Psoas muscle (tissue), 8 donors: ENCODE measurements at places on chromosomes 3 and 15.

GRCh38 chr3:127546970-127547733, 43.4 kb downstream of the TPRA1 start:
- H3K4me1 ChIP-seq, result no peaks in the 10 kb centered on the region
- no peaks in the 10 kb centered on the region for H3K36me3 ChIP-seq
- H3K27me3 ChIP-seq, result no peaks in the 10 kb centered on the region
- DNase-seq, result no peak
- peak overlapping the region; percentile 70 for H3K27ac ChIP-seq

DNA sequence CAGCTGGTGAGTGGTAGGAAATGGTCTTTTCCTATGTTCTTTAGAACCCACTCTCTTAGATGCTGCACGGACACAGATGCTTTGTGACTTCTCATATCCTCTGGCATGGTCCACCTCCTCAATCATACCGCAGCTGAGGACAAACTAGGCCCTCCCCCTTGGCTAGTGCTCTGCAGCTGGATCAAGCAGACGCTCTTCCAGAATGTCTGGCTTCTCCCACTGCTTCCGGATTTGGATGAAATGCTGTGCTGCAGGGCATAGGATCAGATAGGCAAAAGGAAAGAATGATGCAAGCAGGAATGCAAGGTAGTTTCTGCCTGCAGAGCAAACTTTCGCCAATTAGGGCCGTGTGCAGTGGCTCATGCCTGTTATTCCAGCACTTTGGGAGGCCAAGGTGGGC, 75.7 kb upstream of the SLC4A7 start:
- no peaks in the 10 kb centered on the region for H3K27me3 ChIP-seq
- peak; percentile 49 for DNase-seq
- no peaks in the 10 kb centered on the region for H3K36me3 ChIP-seq
- no peak overlapping the region for H3K27ac ChIP-seq
- H3K4me1 ChIP-seq, result no peaks in the 10 kb centered on the region

GRCh38 chr15:78291698-78292097, 7.7 kb downstream of the SKIC8 start:
- no peak overlapping the region for H3K27ac ChIP-seq
- DNase-seq, result no peak
- no peak overlapping the region for H3K4me3 ChIP-seq
- H3K36me3 ChIP-seq, result peaks cover 2% of the 10 kb centered on the region
- peaks cover under 1% of the 10 kb centered on the region for H3K4me1 ChIP-seq

DNA sequence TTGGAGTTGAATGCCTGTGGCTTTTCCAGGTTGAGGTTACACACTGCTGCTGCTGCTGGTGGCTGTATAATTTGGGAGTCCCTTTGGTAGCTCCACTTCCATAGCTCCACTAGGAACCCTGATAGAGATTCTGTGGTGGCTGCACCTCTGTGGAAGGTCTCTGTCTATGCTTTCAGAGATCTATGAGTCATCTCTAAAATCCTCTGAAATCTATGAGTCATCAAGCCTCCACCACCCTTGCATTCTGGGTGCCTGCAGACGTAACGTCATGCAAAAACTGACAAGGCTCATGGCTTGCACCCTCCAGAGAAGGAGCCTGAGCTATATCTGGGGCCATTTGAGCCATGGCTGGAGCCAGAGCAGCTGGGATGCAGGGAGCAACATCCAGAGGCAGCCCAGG, 1037.0 kb upstream of the CFAP20DC start:
- no peaks in the 10 kb centered on the region for H3K27me3 ChIP-seq
- H3K4me3 ChIP-seq, result no peak overlapping the region
- no peak overlapping the region for H3K27ac ChIP-seq

DNA sequence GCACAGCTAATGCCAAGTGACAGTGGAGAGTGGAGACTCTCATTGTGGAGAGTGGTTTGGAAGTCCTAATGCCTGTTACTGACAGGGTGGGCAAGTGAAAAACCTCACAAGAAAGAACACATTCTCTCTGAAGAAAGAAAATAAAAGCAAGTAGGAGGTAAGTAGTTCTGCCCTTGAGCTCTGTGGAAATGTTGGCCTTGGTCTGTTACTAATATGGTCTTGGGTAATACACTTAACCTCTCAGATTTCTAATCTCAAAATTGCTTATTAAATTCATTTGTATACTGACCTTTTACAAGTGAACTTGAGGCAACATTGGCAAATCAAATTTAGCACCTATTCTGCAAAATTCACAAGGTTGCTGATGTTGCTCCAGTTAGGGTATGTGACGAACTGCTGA, 291.6 kb upstream of the CBLB start:
- DNase-seq, result no peak
- H3K4me3 ChIP-seq, result no peak overlapping the region
- no peaks in the 10 kb centered on the region for H3K4me1 ChIP-seq

DNA sequence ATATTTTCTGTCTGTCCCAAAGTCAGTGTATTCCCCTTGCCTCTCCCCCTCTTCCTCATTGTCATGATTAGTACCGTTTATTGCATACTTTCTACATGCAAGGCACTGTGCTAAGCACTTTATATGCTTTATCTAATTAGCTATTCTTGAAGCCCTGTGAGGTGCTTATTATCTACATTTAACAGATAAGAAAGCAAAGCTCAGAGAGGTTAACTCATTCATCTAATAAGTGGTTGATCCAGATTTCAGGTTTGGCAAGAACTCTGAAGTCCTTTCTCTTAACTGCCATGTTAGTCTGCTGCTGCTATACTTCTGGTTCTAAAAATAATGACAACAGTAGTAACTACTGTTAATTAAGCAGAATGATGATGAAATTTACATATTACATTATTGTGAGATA, 13.5 kb downstream of the IQGAP1 start:
- H3K4me3 ChIP-seq, result peak overlapping the region; percentile 38
- H3K27me3 ChIP-seq, result no peaks in the 10 kb centered on the region
- no peaks in the 10 kb centered on the region for H3K36me3 ChIP-seq
- H3K27ac ChIP-seq, result peak overlapping the region; percentile 86
- H3K4me1 ChIP-seq, result peaks cover 90% of the 10 kb centered on the region

GRCh38 chr3:9780910-9781309, 11.2 kb upstream of the CAMK1 start:
- no peak overlapping the region for H3K27ac ChIP-seq
- peaks cover 12% of the 10 kb centered on the region for H3K36me3 ChIP-seq
- no peaks in the 10 kb centered on the region for H3K4me1 ChIP-seq
- H3K27me3 ChIP-seq, result no peaks in the 10 kb centered on the region
- no peak for DNase-seq

DNA sequence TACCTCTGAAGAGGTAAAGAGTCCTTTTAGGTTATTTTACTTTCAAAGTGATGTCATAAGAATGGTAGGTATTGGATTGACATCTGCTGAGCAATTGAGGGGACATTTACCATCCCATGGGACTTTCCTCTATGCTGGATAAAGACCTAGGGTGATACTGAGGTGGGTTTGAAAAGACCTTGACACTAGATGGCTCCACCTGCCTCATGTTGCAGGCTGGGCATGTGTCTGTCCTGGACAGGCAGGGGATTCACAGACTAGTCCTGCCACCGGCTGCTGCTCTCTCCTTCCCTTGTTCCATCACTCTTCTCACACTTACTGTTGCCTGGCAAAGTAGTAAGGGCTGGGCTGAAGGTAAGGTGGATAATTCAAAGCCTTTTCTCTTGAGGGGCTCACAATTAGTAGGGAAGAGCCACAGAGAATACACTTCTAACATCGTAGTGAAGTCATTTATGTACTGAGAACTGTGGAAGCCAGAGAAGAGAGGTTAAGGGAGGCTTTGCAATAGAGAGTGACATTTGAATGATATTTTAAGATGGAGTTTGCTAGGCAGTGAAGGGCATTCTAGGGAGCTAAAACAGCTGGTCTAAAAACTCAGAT, 27.7 kb downstream of the TRAK1 start:
- no peak overlapping the region for H3K4me3 ChIP-seq
- H3K36me3 ChIP-seq, result no peaks in the 10 kb centered on the region
- H3K4me1 ChIP-seq, result peaks cover 77% of the 10 kb centered on the region
- H3K27me3 ChIP-seq, result no peaks in the 10 kb centered on the region
- H3K27ac ChIP-seq, result peak overlapping the region; percentile 48
- no peak for DNase-seq

DNA sequence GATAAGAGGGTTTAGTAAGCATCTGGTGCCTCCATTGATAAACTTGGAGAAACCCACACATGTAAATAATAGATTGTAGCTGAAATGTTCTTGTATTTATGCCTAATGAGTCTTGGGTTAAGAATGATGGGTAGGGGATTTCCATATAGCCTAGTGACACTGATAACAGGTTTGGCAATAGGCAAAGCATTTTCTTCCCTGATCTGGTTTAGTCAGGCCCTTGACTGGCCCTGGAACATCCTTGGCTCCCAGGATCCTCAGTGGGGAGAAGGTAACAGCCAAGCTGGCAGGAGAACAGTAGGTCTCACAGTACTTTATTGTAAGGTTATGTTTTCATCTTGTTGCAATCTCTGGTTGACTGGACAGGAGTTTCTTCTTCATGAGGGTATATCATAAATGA, 228.4 kb downstream of the DIPK2A start:
- no peak for DNase-seq
- H3K36me3 ChIP-seq, result no peaks in the 10 kb centered on the region
- H3K27ac ChIP-seq, result no peak overlapping the region
- no peaks in the 10 kb centered on the region for H3K27me3 ChIP-seq
- no peaks in the 10 kb centered on the region for H3K4me1 ChIP-seq

DNA sequence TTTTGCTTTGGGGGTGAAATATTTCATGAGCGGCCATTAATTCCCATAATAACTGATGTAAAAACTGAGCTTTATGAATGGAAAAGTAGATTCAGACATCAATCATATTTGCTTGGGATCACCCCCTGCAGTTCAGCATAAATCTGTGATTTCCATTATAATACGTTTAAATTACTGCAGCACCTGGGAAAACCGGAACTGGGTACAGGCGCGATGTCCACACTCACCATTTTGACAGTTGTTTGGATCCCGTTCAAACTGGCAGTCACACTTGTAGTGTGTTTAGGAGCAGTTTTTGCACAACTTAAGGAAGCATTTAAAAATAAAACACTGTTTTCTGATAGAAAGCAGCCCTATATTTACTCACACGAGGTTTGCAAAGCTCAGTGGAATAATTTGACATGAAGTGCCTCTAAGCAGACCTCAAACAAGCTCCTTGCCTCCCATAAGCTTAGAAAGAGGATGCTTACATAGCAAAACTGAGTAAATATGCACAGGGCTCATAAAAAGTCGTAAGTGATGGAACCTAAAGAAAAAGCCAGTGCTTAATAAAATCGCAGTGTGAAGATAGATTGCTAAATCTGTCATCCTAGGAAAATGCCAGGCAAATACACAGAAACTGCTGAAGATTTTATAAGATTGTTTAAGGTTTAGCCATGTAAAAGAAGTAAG, 377.6 kb downstream of the PTPRG start:
- no peak overlapping the region for H3K4me3 ChIP-seq
- no peak for DNase-seq
- no peaks in the 10 kb centered on the region for H3K36me3 ChIP-seq
- H3K27ac ChIP-seq, result no peak overlapping the region
- peaks cover 10% of the 10 kb centered on the region for H3K4me1 ChIP-seq
- H3K27me3 ChIP-seq, result no peaks in the 10 kb centered on the region

DNA sequence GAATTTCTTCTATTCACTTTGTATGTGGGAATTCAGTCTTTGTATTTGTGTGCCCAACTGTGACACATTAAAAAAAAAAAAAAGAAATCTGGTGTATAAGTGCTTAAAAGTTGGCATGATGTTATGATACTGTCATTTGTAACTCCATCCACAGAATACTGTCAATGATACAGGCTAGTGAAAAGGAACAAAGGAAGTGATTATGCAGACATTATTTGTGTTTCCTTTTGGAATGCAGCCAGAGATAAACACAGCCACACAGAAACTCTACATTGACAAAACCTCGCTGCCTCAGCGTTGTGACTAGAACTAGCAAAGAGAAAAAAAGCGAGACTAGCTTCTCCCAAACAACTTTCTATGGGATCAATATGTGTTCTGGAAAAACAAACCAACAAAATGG, 519.2 kb upstream of the AGTR1 start:
- no peak overlapping the region for H3K4me3 ChIP-seq
- DNase-seq, result no peak
- no peak overlapping the region for H3K27ac ChIP-seq
- H3K27me3 ChIP-seq, result no peaks in the 10 kb centered on the region
- H3K4me1 ChIP-seq, result no peaks in the 10 kb centered on the region

- no peak for DNase-seq
- H3K4me3 ChIP-seq, result no peak overlapping the region
- H3K36me3 ChIP-seq, result no peaks in the 10 kb centered on the region
- H3K4me1 ChIP-seq, result no peaks in the 10 kb centered on the region
These were observed 166.2 kb downstream of the WNT5A start for GRCh38 chr3:55320928-55321327.

DNA sequence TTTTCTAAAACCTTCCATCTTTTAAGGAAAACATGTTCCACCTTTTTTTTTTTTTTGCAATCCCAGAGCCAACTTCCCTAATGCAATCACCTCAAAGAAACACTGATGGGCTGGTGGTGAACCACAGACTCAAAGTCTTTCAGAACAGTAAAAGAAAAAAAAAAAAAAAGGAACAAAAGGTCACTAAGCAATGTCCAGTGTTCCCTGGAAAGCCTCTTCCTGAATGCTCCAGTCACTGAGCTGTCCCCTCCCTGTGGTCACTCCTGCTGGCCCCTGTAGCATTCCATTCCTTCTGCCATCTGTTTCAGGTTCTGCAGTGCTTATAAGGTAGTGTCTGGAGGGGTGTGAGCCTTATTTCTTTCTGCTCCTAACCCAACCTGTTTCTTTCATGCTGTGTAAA, 53.3 kb downstream of the AAGAB start:
- DNase-seq, result no peak
- peaks cover 5% of the 10 kb centered on the region for H3K36me3 ChIP-seq
- peaks cover 70% of the 10 kb centered on the region for H3K4me1 ChIP-seq
- H3K4me3 ChIP-seq, result no peak overlapping the region

GRCh38 chr3:168396861-168397260, 301.1 kb upstream of the GOLIM4 start:
- H3K4me1 ChIP-seq, result no peaks in the 10 kb centered on the region
- DNase-seq, result no peak

- no peaks in the 10 kb centered on the region for H3K27me3 ChIP-seq
- H3K36me3 ChIP-seq, result peaks cover 90% of the 10 kb centered on the region
- DNase-seq, result no peak
- no peak overlapping the region for H3K4me3 ChIP-seq
- H3K4me1 ChIP-seq, result peaks cover 6% of the 10 kb centered on the region
These were observed 85.1 kb upstream of the FLNB start for GRCh38 chr3:57923101-57923500.

GRCh38 chr3:69353503-69353902, 32.4 kb downstream of the FRMD4B start:
- no peak overlapping the region for H3K27ac ChIP-seq
- H3K27me3 ChIP-seq, result no peaks in the 10 kb centered on the region
- no peak for DNase-seq

- no peak for DNase-seq
- H3K4me3 ChIP-seq, result no peak overlapping the region
- H3K4me1 ChIP-seq, result no peaks in the 10 kb centered on the region
- no peak overlapping the region for H3K27ac ChIP-seq
- H3K36me3 ChIP-seq, result no peaks in the 10 kb centered on the region
These were observed 100.7 kb upstream of the KCNMB2 start for GRCh38 chr3:178435575-178435974.

- no peaks in the 10 kb centered on the region for H3K27me3 ChIP-seq
- no peaks in the 10 kb centered on the region for H3K4me1 ChIP-seq
- no peak overlapping the region for H3K4me3 ChIP-seq
- H3K27ac ChIP-seq, result no peak overlapping the region
- DNase-seq, result no peak
These were observed 7.1 kb downstream of the RAD51 start for GRCh38 chr15:40702077-40702476.

- no peaks in the 10 kb centered on the region for H3K36me3 ChIP-seq
These were observed 276.6 kb downstream of the RPLP1 start for GRCh38 chr15:69729167-69729748.
